ENCODE measurements at places on chromosomes 2 and 18.

GRCh38 chr2:181790716-181791649, 100.5 kb upstream of the ITPRID2 start:
- DNase-seq, result no peak

DNA sequence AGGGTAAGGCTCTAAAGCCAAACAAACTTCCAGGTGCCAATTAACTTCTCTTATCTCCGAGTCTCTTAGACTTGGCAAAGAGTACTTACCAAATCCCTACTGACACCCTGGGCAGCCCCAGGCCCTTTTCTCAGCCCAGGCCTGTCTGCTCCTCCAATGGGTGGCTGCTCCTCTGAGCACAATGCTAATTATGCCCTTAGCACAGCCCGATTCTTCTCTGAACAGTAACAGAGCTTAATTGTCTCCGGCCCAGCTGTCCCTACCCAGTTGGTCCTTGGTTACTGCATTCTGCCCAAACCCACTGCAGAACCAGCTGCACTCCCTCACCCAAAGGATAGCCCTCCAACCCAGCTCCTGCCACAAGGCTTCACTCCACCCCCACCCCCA, 110.3 kb downstream of the SMAD7 start:
- no peak for DNase-seq

DNA sequence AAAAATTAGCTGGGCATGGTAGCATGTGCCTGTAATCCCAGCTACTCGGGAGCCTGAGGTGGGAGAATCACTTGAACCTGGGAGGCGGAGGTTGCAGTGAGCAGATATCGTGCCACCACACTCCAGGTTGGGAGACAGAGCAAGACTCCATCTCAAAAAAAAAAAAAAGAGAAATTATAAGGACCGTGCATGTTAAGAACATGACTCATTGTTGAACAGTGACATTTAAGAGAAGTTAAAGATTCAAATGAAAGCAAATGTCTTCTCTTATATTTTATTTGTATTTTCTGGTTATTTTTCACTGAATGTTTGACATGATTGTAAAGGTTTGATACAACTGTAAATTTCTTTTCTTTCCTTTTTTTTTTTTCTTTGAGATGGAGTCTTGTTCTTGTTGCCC, 69.6 kb downstream of the APLF start:
- no peak for DNase-seq

- no peak for DNase-seq
Measured at GRCh38 chr18:52869942-52870907, 530.2 kb downstream of the DCC start.

DNA sequence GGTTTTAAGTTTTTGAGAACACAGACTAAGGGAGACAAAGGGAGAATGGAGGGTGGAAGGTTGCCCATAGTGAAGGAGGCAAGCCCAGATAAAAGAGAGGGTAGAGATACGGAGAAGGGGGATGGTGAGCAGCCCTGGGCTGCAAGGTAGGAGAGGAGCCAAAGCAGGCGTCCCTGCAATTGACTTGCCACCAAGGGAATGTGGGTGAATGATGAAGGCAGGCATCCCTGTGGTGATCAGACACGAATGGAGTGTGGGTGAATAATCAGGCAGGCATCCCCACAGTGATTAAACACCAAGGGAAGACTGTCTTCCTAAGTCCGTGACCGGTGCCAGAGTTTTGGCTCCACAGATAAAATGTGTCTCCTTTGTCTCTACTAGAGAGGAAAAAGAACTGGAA, 16.5 kb upstream of the ALPK2 start:
- no peak for DNase-seq

- no peak for DNase-seq
Measured at GRCh38 chr2:52974127-52974526, 793.5 kb upstream of the CHAC2 start.

- DNase-seq, result no peak
Measured at GRCh38 chr2:46555011-46555410, 75.6 kb downstream of the TMEM247 start.

GRCh38 chr18:35588995-35589394, 7.5 kb downstream of the GALNT1 start:
- DNase-seq, result no peak

DNA sequence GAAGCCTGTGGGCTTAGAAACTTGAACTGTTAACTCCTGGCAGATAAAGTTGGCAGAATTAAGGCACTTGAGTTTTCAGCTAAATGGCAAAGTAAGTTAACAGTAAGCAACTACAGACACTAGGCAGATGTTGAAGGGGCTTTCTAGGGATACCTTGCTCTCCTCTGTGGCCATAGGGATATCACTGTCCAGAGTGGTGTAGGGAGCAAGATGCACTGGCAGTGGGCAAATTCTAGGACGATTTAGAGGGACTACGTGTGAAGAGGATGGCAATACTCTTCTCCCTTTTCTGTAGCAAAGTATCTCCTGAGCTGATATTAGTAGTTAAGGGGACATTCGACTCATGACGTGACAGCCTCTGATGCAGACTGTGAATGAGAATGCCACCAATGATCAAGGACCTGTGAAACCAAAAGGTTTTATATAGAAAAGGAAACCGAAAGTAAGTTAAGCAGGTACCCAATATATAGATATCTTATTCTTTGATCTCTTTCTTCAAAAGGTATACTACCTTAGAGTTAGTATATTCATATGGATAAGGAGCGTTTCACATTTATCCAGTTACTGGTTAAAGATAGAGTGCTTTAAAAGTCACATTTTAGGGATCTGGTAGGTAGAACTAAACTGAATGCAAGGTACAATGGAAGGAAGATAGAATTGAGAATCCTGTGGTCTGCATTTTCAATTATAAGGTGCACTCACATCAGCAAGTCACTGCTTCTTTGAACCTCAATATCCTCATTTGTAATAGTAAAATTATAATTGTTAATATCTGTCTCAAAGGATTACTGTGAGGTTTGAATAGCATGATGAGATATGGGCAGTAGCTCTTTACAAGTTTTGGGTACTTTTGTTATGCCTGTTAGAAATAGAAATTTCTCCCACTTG, 106.4 kb downstream of the KCNH7 start:
- DNase-seq, result no peak

DNA sequence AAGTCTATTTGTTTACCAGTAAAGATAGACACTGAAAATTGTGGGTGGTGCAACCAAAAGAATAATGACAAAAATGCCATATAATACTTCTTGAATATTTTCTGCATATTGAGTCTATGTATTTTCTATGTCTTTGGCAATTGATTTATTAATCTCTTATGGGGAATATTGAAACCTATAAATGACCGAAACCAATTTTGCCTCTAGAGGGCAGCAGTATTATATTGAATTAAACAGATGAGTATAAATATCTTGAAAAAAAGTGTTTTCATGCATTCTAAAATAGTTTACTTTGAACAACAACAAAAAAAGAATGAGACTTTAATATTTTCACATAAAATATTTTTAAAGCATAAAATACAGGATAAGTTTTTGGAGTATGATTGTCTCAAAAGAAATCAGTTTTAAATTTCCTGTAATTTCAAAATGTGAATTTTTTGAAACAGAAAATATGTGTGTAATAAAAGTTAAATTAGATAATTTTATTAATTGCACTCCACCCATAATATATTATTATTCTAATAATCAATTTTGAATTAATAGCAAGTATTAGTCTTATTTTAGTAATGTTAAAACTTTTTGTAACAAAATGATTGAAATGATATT, 49.9 kb upstream of the CALCRL start:
- no peak for DNase-seq

GRCh38 chr2:201633661-201634249, 9.5 kb downstream of the TMEM237 start:
- DNase-seq, result no peak

GRCh38 chr2:108786008-108786353, 590 bp upstream of the CCDC138 start:
- no peak for DNase-seq

- DNase-seq, result peak; percentile 50
Measured at GRCh38 chr2:29114946-29115609, at the start of gene CLIP4. TSS of gene CLIP4 (plus strand) at chr2:29115415. CDS start at chr2:29121389, 5,974 bp downstream.

DNA sequence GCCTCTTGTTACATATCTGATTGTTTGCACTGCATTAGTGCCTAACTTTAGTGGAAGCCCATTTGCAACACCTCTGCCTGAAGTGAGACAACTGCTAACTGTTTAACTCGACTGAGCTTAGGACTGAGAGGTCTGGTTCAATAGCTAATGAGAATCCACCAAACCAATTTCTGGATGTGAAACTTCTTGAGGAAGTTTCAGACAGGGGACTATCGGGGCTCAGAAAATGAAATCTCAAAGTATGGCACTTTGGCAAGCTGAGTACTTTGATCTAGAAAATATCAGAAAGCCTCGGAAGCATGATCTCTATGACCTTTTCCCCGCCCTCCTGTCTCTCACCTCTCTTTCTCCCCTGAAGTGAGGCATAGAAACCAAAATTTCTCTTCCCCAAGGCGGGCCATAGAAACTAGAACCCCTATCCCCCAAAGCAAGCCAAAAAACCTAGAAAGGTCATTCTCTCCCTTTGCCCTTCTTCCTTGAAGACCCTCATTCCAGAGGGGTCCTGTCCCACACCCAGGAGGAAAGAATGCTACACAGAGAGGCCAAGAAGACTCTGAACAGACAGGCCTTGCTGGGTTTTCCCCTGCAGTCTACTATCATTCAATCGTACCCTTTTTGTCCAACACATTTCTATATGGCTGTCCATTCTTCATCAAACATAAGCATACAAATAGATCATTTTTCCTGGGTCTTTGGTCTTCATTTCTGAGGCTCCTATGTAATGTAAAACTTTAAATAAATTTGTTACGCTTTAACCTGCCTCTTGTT, 69.6 kb upstream of the CREB1 start:
- DNase-seq, result no peak

DNA sequence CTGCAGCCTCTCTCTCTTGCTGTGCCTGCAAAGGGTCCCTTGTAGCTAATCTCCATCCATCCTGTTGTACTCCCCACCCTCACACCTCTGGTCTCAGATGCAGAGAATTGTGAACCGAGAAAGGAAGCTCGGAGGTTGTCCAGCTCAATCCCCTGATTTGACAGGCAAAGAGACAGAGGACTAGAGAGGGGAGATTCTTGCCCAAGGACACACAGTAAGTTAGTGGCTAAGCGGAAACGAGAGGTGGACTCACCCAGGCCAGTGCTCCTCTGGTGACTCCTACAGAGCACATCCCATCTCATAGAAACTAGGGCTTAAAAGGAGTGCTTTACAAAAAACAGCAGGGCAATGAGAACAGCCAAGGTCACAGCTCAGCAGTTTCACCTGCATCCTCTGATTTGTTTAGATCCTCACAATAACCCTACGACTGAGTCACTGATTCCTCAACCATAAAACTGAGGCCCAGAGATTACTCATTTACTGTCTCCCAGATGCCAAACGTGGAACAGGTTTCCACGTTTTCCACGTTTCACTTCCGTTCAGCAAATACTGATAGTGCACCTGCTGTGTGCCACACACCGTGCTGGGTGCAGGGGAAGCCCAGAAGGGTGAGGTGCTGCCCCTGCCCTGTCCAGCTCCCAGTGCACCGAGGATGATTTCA, 22.1 kb downstream of the EHD3 start:
- DNase-seq, result no peak
